ENCODE measurements at places on chromosomes 7 and 10.

GRCh38 chr10:104197364-104197763, 34.8 kb downstream of the CFAP43 start:
- DNase-seq = no peak

- no peak for DNase-seq
Observed at GRCh38 chr10:132702601-132703418, 83.1 kb downstream of the NKX6-2 start.

DNA sequence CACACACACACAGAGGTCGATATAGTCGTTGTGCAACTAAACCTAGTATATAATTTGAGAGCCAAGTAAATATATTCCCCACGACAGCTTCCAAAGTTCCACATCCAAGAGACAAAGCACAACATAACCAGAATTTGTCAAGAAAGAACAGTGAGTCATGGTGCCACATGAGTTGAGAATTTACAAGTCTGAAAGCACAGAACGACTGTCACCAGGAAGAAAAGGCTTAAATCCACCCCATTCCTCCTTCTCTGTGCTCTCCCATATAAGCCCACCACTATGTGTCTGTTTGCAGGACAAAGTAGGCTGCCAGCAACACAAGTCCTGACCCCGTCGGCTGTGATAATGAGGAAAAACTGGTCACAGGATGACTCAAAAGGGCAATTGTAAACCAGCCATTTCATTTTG, 32.8 kb downstream of the GSAP start:
- DNase-seq = no peak

DNA sequence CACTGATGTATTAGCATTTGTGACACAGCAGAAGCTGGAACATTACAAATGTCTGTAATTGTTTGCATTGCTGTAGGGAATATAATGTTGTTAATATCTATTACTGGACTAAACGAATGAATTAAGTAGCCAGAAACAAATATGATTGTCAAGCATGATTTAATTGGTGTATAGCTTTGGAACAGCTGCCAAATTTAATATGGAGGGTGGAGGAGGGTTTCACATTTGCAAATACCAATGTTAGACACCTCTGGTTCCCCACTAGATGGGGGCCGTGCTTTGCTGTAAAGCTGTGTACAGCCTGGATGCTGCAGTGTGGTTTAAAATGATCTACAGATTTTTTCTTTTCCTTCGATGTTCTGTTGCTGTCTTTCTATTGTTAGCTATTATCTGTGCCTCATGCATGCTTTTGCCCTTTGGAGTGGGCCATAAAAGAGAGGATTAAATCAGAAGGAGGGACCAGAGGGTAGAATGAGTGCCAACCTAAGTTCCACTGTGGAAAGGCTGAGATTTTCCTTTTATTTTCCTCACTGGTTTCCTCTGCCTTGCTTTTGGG, 23.1 kb downstream of the DNAJB9 start:
- DNase-seq = no peak

DNA sequence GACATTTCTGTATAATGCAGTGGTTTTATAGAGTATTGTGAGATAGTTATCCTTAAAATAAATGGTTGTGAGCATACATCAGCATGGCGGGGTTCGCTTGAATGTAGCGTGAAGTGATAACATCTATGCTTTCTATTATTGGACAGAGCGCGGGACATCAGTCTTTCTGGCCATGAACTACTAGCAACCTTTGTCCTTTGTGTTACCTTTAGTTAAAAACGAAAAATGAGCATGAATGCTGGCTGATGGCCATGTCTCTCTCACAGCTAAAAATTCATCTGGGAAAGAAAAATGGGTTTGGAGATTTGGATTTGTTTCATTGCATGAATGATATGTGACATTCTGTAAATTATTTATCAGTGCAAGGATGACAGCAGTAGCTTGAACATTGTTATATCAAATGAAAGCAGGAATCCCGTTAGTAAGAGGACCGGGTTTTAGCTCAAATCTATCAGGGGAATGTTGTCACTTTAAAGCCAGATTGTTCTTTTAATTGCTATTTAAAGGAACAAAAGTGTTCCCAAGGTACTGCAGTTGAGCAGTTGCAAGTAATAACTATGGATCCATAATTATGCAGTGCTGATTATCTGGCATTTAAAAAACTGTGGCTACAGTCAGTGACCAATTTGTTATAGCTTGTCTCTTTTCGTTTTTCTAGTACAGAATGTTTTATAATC, 131.0 kb downstream of the KAT6B start:
- DNase-seq = no peak

GRCh38 chr7:135510592-135511183, 786 bp upstream of the CNOT4 start:
- DNase-seq = no peak

DNA sequence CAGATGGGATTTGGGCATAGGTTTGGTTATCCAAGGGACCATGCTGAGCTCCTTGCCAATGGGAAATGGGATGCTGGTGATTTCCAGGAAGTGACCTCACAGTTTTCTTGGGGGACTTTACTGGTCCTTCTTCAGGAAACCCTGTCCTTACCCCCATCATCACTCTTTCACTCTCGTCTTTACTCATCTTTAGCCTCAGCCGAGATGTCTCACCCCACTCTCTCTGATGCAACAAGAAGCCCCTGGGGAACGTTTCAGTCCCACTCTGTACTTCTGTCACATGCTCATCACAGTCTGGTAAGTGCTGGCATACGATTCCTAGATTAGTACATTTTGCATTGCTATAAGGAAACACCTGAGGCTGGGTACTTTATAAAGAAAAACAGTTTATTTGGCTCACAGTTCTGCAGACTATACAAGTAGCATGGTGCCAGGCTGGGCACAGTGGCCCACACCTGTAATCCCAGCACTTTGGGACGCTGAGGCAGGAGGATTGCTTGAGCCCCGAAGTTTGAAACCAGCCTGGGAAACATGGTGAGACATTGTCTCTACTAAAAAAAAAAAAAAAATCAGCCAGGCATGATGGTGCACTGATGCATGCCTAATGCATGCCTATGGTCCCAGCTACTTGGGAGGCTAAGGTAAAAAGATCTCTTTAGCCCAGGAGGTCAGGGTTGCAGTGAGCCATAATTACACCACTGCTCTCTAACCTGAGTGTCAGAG, 63.5 kb upstream of the VKORC1L1 start:
- DNase-seq = no peak

GRCh38 chr7:29443552-29443951, 120.1 kb upstream of the PRR15 start:
- DNase-seq = no peak

- DNase-seq = no peak
Observed at GRCh38 chr7:103343758-103344452, 662 bp downstream of the DNAJC2 start.

- DNase-seq = no peak
Observed at GRCh38 chr7:602341-603141, 82.9 kb upstream of the PDGFA start.

DNA sequence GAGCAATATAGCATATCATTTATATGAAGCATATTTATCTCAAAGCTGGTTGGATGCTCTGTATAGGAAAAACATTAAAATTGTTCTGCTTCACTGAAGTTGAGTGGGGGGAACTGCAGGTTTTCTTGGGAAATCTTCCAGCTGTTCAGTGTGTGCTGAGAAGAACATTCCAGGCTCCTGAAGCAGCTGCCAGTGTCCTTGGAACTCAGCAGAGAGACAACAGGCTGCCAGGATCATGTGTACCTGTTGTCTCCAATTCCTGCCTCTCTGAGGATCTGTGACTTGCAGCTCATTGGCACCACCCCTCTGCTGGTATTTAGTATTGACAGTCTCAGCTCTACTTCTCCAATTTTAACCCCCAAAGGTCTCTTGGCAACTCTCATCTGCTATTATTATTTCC, 42.3 kb upstream of the PRKG1 start:
- no peak for DNase-seq

DNA sequence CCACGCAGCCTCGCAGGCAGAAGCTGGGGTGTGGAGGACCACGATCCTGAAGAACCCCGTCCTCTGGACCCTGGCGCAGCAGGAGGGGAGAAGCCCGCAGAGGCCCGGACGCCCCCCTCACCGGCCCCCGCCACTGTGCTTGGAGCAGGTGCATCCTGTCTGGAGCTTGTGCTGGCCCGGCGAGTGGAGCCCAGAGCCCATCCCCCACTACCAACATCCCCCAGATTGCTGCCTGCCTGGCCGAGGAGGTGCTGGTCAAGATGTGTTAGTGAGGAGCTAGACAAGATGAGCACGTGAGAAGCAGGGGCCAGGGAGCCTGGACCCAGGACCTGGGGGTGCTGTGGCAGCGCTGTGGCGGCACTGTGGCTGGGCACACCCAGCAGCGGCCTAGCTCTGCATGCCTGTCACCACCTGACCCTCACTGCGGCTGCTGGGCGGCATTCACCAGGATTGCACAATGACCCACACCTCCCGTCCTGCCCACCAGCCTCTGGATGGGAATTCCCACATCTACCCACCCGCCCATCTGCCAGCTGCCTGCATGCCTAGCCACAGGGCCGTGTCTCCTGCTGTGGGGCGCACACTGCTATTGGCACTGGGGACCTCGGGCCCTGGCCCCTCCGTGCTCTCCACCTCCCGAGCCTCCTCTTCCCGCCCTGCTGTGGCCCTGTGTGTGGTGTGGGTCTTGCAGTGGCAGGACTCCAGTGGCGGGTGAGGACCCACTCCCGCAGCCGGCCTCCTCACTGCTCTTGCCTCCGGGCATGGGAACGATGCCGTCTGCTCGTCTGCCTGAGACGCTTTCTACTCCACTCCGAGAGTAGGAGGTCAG, 11.8 kb downstream of the GPR146 start:
- no peak for DNase-seq

- no peak for DNase-seq
Observed at GRCh38 chr7:2164646-2165045, 68.1 kb downstream of the MAD1L1 start.

DNA sequence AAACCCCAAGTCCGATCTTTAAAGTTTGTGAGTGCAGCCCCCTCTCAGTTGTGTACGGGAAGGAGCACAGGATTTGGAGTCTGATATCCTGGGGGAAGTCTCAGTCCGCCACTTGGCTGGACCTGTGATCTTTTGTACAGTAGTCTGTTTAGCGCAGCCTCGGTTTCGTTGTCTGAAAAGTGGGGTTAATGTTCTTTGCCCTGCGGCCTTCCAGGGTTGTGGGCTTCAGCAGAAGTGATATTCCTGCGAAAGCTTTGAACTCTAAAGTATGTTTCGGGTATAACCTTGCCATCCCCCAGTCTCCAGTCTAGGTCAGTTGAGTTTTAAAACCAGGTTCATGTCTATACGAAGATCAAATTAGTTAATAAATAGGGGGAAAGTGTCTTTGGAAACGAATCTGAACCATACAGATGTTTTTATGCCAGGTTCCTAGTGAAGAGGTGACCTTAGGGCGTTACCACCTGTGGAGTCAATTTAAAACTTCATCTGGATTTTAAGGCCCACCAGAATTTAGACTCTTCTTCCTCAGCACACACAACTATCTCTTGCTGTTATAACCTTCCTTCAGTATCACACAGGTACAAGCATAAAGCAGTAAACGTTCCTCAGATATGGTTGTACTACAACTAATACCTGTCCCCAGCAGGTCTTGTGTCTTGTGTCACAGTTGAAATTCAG, 904 bp downstream of the R3HCC1L start:
- DNase-seq = no peak

Data from glomerular endothelial cell (primary cell).